ENCODE measurements at places on chromosomes 5 and 9.

- no peak for DNase-seq
Measured at GRCh38 chr9:113772121-113772810, 103.8 kb upstream of the ZNF618 start.

- DNase-seq, result no peak
Measured at GRCh38 chr5:168104811-168105481, 186.5 kb upstream of the WWC1 start.

DNA sequence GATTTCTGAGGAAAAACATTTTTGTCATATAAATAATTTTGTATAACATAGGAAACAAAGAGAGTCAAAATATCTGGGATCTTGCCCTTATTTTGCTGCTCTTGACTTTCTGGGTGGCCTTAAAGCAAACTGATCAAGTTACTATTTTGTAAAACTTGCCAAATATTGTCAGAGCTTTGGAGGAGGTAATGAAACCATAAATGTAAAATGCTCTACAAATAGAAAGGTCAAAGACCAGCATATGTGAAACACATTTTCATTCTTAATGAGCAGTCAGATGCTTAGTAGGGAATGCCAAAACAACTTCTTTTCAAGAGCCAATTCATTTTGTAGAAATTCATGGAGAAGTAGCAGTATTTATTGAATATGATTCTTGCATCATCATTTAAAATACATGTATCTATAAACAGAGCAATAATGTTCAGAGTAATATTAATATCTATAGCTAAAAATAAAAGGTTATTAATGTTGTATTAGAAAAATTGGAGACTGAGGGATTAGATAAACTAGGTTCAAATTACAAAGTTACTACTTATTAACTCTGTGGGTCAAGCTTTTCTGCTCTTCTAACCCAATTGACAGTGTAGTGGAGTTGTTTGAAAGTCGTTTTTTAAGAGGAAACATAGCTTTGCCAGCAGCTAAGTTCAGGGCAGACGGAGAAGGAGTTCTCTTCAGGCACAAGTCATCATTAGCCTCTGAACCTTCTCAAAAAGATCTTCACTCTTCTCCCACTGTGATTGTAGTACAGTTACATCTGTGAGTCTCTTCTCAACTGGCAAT is 2053.1 kb downstream of the EFNA5 start:
- DNase-seq, result no peak

DNA sequence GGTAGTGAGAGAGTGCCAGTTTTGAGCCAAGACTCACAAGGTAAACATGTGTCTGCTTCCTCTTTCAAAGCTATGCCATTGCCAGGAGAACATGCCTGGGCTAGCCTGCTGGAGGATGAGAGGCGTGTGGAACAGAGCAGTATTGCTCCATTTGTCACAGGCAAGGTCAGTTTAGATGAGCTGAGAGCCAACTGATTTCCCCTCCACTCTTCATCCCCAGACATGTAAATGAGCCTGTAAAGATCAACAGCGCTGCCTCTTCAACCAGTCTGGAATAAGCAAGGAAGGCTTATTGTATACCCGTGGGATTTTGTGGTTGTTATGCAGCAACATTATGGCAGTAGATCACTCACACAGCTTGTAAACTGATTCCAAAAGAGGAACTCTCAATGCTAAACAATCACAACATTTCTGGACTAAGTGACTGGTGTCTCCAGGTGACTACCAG is 8.2 kb upstream of the GDNF start:
- no peak for DNase-seq

DNA sequence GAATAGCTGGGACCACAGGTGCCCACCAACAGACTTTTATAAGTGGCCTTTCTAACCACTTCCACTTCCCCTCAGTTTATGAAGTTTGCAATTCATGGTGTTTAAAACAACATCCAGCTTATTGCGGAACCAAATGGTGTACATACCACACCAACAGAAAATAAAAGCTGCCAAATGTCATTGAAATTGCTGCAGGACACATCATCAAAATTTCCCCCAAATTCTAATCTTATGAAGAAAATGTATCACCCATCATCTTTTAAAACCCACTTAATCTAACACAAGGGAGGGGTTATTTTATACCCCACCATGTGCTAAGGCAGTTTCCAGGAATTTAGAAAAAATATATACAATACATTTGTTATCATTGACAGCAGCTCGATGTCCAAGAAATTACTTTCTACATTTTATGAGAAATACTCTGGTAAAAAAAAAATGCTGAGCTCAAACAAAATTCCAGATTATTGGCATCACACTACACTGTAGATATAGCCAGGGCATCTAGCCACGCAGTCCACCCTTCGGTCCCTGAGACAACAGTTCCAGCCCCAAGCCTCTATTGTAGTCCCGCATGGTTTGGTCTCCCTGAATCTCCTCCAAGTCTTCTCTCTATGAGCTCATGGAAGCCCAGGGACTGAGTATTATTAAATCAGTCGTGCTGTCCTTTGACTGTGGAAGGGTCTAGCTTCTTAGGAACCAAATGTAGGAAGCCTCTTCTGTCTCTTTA is 372.8 kb upstream of the SLC30A5 start:
- no peak for DNase-seq

- DNase-seq, result no peak
Measured at GRCh38 chr9:132054024-132054423, 25.6 kb downstream of the MED27 start.

DNA sequence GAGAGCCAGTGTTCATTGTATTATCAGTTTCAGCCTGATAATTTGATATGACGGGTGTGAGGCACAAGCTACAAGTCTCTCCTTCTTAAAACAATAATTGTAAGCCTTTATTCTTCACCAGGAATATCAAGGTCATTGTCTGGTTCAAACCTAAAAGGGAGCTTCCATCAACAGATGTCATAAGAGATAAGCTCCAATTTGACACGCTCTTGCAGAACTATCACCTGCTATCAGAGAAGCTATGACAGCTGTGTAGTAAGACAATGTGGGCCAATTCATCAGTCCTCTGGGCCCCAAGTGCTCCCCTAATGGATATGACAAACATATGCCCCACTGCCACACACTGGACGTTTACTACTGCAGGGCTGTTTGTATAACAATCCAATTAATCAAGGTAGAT is 1010.2 kb upstream of the DMAC1 start:
- DNase-seq, result no peak

GRCh38 chr9:95839012-95839411 is 36.5 kb upstream of the ERCC6L2 start:
- DNase-seq, result no peak

DNA sequence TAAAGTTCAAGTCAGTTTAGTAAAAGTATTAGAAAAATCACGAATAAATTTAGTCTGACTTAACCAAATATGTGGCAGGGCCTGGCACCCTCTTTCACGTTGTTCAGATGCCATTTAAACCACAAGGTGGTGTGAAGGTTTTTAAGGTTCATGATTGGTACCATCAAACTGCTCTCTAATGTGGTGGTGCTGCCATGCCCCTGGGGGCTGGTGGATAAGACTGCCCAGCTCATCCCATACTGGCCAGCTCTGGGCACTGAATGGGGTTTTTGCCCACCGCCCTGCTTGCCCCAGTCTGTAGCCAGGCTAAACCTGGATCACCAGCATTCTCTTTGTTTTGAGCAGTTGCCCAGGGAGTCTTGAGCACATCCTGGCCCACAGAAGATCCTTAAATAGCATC is 159.3 kb downstream of the GABBR2 start:
- no peak for DNase-seq

DNA sequence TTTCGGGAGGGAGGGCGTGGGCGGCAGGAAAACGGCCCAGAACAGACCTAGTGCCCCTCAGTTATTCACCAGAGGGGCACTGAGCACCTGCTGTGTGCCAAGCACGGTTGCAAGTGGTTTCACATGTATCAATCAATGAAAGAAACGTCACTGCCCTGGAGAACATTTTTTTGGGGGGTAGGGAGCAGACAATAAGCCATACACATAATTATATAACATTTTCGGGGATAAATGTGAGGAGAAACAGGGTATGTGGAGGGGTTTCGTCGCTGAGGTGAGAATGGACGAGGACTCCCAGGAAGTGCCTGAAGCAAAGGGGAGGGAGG is 444 bp upstream of the ZNF354A start:
- no peak for DNase-seq

DNA sequence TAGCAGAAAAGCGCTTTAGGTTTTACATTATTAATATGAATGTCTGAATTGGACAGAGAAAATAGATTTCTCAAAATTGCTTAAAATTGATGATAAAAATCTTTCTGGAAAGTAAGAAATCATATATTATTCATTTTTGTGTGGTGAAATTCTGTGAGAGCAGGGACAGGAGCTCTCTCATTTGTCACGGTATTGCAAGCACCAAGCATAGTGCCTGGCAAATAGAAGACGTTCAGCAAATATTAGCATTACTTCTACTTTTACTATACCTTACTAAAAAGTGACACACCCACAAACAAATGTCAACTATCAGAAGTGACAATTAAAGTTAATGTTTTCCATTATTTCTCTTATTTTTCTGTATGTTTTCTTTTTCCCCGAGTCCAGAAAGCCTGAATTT is 69.1 kb downstream of the XRCC4 start:
- DNase-seq, result no peak

DNA sequence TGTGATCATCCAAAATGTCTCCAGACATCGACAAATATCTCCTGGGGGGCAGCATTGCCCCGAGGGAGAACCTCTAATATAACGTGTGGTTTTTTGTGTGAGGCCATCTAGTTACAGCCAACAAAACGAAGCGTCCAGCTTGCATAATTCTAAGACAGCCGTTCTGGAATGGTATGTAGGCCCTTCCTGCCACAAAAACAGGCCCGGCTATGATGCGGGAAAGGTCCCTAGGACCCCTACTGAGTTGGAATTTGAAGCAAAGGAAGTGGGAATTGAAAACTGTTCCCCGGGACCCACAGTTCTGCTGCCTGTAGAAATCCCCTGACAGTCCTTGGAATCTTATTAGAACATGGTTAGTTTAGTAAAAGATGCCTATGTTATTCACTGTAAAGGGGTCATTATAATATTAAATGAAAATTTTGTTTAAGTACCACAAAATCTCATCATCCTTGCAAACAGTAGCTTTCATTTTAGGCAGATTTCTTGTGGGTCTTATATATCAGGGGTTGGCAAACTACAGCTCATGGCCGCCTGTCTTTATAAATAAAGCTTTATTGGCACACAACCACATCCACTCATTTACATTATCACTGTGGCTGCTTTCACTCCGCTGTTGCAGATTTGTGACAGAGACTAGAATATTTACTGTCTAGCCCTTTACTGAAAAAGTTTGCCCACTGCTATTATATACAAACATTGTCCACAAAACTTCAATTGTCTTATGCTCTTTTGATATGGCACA is 70.7 kb downstream of the MSX2 start:
- no peak for DNase-seq

DNA sequence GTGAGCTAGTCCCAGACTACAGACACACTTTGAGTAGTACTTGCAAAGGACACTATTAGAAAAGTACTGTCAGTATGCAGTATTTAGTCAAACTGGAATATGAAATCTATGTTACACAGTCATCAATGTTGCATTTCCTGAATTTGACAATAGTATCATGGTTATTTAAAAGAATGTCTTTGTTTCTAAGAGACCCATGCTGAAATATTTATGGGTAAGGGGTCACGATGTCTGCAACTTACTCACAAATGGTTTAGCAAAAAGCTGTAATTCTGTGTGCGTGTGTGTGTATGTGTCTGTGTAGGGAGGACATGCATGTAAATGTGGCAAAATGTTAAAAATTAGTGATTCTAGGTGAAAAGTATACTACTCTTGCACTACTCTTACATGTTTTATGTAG is 105.6 kb downstream of the GOLPH3 start:
- no peak for DNase-seq

DNA sequence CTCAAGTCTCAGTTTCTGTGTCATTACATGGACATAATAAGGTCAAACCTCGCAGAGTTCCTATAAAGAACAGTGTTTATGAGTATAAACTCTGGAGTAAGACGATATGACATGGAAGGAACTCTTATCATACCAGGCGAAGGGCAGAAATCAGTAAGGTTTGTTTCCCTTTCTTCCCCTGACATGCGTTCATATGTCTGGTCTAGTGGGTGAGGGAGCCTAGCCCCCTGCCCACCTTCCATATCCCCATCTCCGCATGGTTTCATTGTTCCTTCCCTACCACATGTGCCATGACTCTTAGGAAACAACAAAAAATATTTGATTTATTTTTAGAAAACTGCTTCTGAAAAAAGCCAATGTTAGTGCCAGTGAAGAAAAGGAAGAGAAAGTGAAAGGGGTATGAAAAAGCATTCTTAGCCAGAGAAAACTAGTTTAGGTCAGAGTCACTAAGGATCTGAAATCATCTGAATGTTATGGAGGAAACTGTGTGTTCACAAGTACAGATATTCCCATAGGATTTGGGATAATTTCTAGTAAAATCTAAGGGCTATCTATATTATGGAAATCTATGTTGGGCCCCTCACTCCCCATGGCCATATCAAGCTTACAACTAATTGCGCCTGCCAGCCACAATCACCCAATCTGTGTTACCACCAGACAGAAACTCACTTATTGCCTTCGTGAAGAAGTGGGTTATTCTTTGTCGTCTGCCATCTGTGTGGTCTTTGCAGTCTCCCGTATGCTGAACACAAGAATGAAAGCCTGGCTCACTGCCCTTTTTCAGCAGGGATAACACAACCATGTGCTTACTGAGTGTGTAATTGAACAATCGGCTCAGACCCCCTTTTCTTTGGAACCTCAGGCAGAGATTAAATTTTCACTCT is 19.9 kb upstream of the HMHB1 start:
- no peak for DNase-seq

DNA sequence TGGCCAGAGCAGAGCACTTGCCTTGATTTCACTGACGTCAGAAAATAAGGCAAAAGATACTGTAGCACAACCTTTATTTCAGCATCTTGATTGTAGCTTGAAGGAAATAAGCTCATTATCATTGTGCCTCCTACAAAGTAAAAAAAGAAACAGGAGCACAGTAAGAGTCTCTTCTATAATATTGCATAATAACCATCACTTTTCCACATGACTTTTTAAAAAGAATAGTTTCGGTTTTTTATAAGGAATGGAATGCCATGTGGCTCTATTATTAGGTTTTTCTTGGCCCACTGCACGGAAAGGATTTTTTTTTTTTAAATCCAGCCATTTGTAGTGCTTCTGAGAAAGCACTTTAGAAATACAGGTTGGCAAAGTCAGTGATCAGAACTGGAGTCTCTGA is 655.3 kb downstream of the LRRC70 start:
- no peak for DNase-seq

DNA sequence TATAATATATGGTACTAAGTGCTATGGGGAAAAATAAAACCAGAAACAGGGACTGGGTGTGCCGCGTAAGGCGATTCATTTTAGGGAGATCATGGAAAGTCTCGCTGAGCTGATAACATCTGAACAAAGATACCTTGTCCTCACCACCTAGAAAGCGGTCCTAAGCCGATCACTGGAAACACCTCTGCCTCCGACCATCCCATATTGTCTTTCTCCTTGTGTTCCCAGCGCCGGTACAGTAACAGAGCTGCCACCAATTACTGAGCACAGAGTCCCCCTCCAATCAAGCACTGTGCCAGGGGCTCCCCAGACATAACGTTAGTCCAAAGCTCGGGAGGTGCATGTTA is 704 bp downstream of the CCDC112 start:
- no peak for DNase-seq

DNA sequence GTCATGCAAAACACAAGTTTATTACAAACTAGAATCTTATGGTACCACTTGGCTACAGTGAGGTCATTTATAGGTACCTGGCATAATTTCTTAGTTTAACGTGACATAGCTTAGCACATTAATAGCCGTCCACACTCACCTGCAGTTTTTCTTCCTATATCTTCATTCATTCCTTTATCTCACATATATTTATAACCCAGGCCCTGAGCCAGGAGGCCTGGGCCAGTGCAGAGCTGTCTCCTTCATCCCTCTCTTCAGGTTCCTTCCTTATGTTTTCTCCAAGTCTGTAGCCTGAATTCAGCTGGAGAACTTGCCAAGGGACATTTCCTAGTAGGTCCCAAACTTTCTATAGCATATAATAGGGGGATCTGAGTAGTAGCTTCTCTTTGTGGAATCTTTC is 367.9 kb upstream of the SGCD start:
- no peak for DNase-seq

All from T-cell (primary cell).